ENCODE measurements at places on chromosomes 5 and 9. TPM values are rescaled to one million over a fixed set of nuclear protein-coding genes. Genes with fewer than 3 reads are reported as not detected.

The DBH gene
- 1.4 TPM for polyA plus RNA-seq

The SLC45A2 gene
- polyA plus RNA-seq: 1.1 TPM

The IFNA13 gene
- polyA plus RNA-seq: not detected

The CCDC183 gene
- polyA plus RNA-seq: 2.5 TPM

All from left renal pelvis (tissue), 4 donors.